ENCODE measurements at places on chromosomes 1 and 21. TPM values are rescaled to one million over a fixed set of nuclear protein-coding genes. Genes with fewer than 3 reads are reported as not detected.

DNA sequence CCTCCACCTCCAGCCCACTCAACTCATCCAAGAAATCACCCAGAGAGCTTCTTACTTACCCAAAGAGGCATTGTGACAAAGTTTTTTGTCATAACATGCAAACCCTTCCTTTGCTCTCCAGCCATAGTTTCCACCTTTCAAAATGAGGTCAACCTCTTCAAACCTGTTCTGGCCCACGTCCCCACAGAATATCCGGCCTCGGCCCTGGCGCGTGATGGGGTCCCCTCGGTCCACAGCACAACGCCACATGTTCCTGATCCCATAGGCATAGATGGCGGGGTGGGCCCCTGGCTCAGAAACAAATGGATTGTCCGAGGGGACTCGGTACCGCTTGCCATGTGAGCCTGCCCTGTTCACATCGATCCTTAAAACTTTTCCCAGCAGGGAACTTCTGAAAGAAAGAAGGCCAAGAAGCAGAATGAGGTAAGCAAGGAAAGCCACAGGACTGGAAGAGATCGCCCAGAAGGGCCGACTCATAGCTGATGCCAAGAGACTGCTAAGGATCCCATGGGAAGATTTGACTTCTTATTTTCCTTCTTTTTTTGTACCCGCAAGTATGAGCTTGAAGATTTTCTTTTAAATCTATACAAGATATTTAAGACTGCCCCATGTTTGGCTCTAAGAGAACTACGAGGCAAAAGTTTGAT lies 7.8 kb downstream of the HHIPL2 start:
- DNase-seq: no peak

DNA sequence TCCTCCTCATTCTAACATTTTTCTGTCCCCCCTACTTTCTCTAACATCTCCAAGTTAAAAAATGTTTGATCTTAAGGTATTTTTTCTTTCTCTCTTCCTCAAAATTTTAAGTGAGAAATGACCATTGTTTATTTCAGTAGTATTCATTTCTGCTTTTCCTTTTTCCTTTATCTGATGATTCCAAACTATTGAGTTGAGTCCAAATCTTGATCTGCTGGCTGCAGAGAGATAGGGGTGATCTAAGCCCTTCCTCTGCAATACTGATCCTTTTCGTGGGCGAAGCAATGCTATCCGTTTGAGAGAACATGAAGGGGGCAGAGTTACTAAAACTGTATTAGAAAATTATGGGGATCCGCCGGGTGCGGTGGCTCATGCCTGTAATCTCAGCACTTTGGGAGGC lies 516 bp upstream of the NMNAT2 start:
- DNase-seq: no peak

DNA sequence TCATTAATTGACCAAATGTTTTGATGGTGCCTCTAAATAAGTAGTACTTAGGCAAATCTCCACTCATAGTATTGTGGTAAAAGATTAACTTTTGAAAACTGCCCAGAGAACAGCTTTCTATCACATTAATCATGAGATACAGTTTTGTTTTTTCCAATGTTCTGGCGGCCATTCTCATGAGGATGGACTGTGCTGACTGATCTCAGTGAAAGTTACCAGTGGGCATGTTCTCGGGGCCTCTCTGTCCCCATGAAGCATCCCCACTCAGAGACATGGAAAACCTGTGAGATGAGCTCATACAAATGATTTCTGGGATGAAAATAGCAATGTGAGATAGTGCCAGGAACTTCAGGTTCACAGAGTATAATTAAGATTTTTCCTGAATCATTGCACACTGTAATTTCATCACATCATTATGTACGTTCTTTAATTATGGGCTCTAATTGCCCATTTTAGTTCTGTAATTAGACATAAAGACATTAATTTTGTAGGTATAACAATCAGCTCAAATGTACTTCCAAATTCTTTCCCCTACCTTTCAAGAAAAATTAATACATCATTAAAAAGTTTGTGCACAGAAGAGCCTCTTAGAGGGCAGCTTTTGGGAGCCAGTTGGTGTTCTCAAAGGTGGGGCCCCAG lies 40.5 kb downstream of the DDR2 start:
- no peak for DNase-seq

DNA sequence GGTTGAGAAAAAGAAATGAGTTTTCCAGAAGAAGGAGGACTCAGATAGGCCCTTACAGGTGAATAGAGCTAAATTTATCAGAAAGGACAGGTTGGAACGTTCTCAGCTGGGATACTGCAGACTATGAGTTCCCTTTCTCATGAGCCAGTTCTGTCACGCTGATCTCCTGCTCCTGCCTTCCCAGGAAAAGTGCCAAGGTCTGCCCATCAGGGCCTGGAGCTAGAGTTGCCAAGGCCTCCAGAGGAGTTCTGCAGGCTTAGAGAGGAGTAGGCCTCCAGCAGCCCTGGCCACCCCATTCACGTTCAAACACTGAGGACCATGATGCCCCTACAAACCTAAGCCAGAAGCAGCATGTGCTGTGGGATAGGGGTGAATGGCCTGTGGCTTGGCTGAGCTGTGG lies 126.8 kb upstream of the TNR start:
- DNase-seq: no peak

GNAT2 gene
- not detected for total RNA-seq

DNA sequence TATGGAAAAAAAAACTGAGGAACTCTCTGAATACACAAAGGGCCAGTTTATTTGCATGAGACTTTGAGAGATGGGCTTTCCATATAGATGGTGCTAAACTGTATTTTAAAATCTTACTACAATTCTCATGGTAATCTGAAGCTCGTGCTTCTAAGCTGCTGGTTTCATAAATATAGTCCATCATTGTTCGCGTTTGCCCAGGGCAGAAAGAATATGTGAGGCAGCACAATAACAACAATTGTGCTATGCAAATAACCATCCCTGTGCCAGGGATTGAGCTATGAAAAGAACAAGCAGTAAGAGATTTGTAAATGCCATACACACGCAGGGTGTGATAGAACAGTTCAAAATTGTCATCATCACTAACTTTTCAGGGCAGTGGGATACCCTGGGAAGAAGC lies 4.9 kb upstream of the EPS15 start:
- DNase-seq: no peak

DNA sequence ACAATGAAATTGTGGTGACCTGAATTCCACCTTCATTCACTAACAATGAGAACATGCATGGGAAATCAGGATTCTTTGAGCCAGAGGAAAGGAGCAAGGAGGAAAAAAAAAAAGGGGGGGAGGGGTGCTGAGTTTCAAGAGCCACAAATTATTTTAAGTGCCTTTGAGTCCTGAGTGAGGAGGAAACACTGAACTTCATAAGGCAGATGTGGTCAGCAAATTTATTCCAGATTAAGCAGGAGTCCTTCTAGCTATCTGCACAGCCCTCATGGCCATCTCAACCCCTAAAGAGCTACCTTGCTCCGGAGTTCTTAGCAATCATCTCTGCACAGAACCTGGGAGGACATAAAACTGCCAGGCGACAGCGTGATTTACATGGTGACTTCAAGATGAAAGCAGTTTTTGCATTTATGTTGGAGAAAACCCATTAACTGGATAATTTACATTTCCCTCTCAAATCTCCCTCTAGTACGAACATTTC lies 21.7 kb downstream of the ASTN1 start:
- no peak for DNase-seq
